ENCODE measurements at places on chromosomes 6 and 20. TPM values are rescaled to one million over a fixed set of nuclear protein-coding genes. Genes with fewer than 3 reads are reported as not detected.

DNA sequence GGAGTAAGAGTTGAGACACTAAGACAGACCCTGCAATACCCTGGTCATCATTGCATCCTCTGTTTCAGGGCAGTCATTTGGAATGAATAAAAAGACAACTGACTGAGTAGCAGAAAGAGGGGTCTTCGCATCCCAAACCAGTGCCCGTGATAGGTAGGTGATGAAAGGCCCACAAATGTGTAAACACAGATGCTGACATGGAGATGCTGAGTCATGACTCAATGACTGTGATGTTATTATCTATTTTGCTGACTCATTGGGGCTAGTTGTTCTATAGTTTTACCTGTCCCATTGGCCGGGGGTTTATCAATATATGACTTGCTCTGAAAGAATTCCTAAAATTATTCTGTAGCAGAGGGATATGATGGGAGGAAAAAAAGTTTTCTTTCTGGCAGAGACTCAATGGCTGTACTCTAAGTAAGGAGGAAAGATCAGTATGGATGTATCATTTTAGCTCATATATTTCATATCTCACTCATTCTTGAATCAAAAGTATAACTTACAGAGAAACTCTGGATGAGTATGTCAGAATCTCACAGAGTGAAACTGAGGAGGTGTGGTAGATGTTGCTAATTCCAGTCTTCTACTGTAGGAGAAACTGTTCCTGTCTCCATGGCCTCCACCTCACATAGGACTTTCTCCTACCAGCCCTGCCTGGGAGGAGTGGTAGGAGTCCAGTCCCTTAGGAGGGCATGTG, 119.9 kb upstream of the PREP start:
- DNase-seq: no peak

The KIAA1586 gene
- polyA plus RNA-seq: 3.0 TPM

DNA sequence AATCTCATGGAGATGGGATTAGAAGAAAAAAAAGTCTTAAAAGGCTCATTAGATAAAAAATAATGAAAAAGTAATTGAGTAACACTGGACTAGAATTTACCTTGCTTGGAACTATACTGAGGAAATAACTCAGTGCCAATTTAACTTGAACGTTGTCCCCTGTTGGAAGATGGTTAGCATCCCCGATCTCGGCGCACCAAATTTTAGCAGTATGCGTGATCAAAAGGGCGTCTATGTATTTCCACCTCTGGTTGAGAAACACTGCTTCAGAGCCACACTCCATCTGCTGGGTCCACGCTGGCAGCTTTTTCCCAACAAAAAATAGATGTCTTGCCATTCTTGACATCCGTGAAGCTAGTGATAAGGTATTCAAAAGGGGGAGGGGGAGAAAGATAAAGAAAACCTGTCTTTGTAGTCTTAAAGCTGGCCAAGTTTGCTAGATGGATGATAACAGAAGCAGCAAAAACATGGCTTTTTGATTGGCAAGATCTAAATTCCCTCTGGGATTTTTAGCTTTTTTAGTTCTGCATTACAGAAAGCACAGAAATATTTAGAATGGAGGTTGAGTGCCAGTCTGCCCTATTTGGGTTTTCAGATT, 6.4 kb downstream of the HINT3 start:
- no peak for DNase-seq

DNA sequence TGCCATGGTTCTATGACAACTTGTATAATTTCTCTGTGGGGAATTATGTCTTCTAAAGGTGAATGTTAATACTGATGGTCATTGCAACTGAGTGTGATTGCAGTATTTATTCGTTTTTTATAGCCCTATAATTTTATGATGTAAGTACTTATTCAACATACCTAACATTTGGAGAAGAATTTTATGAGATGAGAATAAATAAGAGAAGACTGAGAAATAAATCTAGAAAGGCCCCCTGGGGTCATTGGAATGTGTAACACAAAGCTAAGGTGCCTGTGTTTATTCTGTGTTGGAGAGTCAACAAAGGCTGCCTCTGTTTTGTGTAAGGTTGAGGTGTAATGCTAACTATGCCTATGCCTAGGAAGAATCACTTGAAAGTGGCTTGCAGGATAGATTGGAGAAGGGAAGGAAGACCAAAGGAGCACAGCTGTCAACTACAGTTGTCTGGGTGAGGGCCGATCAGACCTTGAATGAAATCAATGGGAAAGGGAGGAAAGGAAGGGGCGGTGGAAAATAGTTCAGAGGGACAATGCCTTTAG, 1076.7 kb downstream of the KIF16B start:
- DNase-seq: no peak

DNA sequence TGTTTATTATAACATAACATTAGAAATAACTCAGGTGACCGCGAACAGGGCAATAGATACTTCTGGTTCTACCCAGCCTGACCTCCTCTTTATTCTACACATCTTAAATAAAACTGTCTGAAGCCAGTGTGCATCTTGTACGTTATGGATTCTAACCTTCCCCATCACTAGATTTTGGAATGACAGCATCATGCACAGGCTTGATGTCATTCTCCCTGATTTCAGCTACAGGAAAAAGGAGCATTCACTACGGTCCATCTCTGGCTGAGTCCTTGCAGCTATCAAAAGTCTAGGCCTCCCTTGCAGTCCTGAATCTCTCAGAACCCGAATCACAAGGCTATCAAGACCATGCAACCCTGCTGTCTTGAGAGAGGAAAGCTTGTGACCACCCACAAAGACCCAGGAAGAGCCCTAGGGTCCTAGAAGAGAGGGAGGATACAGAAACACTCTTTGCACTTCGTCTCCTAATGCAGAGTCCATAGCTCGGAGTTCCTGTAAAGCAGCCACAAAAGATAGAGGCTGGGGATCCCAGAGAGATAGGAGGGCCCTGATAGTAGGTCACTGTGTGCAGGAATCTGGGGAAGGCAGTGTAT, 845 bp downstream of the HLA-DPA1 start:
- no peak for DNase-seq

- DNase-seq: no peak
Observed at GRCh38 chr20:4226330-4227084, 211.1 kb upstream of the RNF24 start.

The MAS1 gene
- not detected for polyA plus RNA-seq

- no peak for DNase-seq
Observed at GRCh38 chr6:45001663-45002062, 326.5 kb upstream of the RUNX2 start.

- no peak for DNase-seq
Observed at GRCh38 chr20:24873025-24873620, 75.9 kb upstream of the CST7 start.

GRCh38 chr6:44381739-44382138, 5.8 kb upstream of the CDC5L start:
- no peak for DNase-seq

DNA sequence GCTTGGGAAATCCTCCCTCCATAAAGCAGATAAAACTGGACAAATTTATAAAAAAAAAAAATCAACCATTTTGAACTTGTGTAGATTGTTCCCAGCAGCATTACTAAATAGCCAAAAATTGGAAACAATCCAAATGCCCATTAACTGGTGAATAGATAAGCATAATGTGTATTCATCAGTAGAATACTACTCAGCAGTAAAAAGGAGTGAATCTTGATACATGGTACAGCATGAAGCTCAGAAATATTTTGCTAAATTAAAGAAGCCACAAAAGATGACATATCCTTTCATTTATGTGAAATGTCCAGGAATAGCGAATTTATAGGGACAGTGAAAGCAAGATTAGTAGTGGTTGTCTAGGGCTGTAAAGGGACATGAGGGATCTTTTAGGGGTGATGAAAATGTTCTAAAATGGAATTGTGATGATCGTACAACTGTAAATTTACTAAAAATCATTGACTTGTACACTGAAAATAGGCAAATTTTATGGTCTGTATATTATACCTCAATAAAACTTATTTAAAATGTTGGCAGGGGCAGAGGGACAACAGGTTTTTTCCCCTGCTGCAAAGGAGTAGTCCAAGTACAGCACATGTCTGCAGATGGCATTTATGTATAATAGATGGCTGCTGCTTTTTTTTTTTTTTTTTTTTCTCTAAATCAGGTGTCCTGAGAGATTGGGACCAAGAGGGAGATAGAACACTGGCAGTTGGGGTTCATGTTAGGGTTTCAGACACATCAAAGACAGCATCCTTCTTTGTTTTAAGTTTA, 59.5 kb downstream of the CBFA2T2 start:
- no peak for DNase-seq

The LPIN3 gene
- 130 TPM for polyA plus RNA-seq

DNA sequence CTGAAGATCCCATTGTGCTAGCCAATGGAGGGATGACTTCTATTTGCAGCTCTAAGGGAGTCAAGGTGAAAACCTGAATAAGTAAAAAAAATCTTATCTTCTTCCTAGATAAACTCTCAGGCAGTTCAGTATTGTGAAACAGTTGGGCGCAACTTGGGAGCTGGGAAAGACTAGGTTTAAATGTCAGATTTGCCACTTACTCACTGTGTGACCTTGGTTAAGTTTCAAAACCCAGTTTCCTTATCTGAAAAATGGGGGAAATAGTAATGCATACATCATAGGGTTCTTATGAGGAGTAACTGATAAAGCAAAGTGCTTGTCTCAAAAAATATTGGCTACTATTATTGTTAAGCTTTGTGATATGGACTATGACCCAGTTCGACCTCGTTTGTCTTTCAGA, 88.8 kb downstream of the CD83 start:
- DNase-seq: peak; percentile 82

- DNase-seq: no peak
Observed at GRCh38 chr6:15287670-15288375, 42.0 kb downstream of the JARID2 start.

DNA sequence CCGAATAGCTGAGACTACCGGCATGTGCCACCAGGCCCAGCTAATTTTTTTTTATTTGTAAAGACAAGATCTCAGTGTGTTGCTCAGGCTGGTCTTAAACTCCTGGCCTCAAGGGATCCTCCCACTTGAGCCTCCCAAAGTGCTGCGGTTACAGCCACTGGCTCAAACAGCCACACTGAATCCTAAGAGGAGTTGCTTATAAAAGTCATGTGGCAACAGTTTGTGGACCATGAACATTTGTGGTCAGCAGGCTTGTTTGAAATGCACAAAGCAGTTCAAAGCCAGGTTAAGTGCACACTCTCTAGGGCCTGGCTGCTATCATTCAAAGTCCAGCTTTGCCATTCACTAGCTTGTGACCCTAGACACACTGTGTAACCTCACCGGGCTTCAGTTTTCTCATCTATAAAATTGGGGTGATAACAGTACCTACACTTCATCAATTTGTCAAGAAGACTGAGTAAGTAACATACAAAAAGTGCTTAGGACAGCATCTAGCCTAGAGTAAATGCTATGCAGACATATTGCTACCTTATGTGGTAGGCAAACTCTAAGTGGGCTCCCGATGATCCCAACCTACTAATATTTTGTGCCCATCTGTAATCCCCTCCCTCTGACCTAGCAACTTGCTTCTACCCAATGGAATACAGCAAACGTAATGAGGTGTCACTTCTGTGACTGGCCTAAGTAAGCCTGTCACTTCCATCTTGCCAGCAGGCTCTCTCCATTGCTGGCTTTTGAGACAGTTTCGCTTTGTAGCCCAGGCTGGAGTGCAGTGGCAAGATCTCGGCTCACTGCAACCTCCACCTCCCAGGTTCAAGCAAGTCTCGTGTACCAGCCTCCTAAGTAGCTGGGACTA, 122.9 kb downstream of the ZMYND8 start:
- DNase-seq: no peak

The CEBPB gene
- 19.7 TPM for polyA plus RNA-seq

DNA sequence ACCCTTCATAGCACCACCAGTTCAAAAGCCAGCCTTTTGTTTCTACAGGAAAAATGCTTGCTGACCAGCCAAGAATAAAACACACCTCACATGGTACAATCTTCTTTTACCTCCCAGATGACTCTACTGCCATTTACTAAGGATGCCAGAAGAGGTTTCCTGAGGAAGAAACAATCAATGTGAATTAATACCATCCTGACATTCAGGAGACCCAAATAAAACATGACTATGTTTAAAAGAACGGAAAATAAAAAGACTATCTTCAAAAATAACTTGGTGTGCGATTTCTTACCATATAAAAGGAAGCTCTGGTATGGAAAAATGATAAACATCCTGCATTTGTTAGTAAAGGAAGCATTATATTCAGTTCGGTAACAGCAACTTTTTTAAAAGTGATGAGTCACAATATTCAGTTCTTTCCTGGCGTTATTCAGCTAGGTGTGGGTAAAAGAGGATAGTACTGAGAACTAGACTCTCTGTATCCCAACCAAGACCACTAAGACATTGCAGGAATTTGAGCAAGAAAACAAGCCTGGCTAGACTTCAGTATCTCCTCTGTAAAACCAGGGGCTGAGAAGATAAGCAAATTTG, 16.3 kb downstream of the COL21A1 start:
- DNase-seq: no peak

GRCh38 chr20:13786143-13786828, 1.5 kb downstream of the NDUFAF5 start:
- peak; percentile 20 for DNase-seq

DNA sequence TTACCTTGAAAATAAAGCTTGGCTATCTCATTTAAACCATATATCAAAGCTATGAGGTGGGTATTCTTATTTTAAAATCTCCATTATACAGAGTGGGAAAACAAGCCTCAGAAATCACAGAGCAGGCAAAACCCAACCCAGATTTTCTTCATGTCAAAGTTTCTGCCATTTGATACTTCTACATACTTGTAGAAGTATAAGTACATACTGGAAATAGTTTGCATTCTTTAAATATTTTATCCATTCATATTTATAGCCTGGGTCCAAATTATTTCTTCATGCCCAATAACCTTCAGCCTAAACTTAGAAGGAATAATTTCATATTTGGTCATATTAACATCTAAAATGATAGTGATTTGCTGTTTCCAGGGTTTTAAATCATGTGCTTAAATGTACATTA, 61.8 kb downstream of the MLIP start:
- no peak for DNase-seq

The MROH8 gene
- 0.67 TPM for polyA plus RNA-seq

DNA sequence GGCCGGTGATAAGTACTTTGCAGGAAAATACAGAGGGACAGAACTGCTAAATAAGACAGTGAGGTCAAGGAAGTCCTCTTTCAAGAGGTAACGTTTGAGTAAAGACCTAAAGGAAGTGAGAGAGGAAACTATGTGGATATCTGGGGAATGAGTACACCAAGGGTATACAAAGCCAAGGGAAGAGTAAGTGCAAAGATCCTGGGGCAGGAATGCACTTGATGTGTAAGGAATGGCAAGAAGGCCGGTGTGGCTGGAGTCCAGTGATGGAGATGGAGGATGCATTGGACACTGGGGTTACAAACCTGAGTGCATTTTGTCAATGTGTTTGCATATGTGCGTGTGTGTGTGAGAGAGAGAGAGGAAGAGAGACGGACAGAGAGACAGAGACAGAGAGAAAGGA, 32.1 kb upstream of the TGM2 start:
- no peak for DNase-seq

The CD93 gene
- polyA plus RNA-seq: 0.67 TPM

DNA sequence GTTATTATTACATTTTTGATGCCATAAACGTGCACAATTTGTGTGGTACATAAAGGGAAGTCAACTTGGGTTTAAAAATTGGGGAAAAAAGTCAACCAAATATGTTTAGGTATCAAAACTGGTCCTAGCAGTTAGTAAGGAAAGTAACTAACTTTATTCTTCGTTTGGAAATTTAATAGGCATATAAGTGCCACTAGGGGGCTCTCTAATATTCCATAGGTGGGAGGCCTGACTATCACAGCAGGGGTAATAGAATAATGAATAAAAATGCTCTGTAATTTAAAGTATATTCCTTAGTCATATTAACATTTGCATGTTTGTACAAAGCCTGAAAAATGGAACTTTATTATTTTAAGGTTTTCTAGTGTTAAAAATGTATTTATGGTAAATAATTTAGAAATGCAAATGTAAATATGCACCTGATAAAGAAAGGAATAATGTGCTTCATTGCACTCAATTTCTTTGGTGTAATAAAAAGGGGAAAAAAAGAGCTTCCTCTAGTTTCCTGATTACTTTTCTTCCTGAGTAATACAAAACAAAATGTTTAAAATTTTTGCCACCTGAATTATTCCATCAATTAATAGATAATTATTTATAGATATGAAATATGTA, 125.7 kb upstream of the HDAC2 start:
- peak; percentile 32 for DNase-seq

Data from small intestine (tissue), 16 donors.